Bronchial smooth muscle cell (primary cell): ENCODE measurements at places on chromosomes 7 and 10. TPM values are rescaled to one million over a fixed set of nuclear protein-coding genes. Genes with fewer than 3 reads are reported as not detected.

The LOXL4 gene
- total RNA-seq: 9.9 and 13.3 TPM in 2 replicates

The CFAP43 gene
- 0.16 and 0.52 TPM in 2 replicates for total RNA-seq

The GPNMB gene
- total RNA-seq: 264 and 417 TPM in 2 replicates

The CAMK2B gene
- 0.17 TPM in 1 of 2 replicates, not detected in the other for total RNA-seq

The HSPB1 gene
- 25.8 and 35.6 TPM in 2 replicates for total RNA-seq

The PTPRZ1 gene
- total RNA-seq: under 0.01 TPM in 1 of 2 replicates, not detected in the other

The RFC2 gene
- total RNA-seq: 9.5 and 11.2 TPM in 2 replicates

The DDC gene
- total RNA-seq: not detected in 2 replicates

The GPR146 gene
- total RNA-seq: 1.6 and 2.4 TPM in 2 replicates

The CDNF gene
- 1.5 and 3.0 TPM in 2 replicates for total RNA-seq

The NKX2-3 gene
- not detected in 2 replicates for total RNA-seq

The PKD2L1 gene
- not detected in 2 replicates for total RNA-seq

The IFIT1B gene
- under 0.01 TPM in 1 of 2 replicates, not detected in the other for total RNA-seq
